Ammon's horn (tissue), 1 donor: ENCODE measurements at places on chromosomes 16 and 17.

GRCh38 chr16:73813527-73813926 is 483.1 kb upstream of the PSMD7 start:
- DNase-seq, result no peak

DNA sequence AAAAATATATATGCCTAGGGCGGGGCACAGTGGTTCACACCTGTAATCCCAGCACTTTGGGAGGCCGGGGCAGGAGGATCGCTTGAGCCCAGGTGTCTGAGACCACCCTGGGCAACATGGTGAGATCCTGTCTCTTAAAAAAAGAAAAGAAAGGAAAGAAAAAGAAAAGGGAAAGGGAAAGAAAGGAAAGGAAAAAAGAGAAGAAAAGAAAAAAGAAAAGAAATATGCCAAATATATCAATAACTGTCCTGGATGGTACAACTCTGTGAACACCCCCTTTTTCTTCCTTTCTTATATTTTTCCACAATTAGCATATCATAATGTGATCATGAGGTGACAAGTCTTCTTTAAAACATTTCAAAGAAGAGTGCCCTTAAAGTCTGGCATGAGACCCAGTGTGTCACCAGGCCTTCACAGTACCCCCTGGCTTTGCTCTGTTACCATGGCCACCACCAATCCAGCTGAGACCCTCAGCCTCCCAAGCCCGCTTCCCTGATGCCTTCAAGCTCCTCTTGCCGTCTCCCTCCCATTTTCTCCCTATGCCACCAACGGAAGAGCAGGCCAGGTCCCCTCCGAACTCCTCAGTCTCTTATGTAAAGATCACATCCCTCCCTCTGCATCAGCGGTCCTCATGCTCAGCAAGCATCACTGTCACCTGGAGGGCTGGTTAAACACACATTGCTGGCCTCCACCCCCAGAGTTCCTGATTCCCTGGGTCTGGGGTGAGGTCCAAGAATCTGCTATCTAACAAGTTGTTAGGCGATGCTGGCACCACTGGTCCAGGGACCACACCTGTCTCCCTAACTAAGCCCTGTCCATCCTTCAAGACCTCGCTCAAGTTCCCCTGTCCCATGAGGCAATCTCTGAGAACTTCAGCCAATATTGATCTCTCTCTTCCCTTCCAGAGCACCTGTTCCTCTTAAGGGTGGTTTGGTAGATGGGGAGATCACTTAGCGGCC is 44.5 kb downstream of the CUEDC1 start:
- DNase-seq, result no peak

- DNase-seq, result no peak
Measured at GRCh38 chr17:4448197-4448980, 14.6 kb downstream of the SPNS3 start.

GRCh38 chr17:40675905-40676304 is 10.9 kb upstream of the KRT222 start:
- DNase-seq, result no peak

GRCh38 chr17:73444021-73444420 is 132.2 kb upstream of the CDC42EP4 start:
- no peak for DNase-seq
